ENCODE measurements at places on chromosomes 16 and 17.

GRCh38 chr17:4769628-4770027 lies 2.1 kb upstream of the TM4SF5 start:
- DNase-seq, result no peak

- DNase-seq, result no peak
Measured at GRCh38 chr17:42653179-42654124, 5.6 kb upstream of the TUBG2 start.

DNA sequence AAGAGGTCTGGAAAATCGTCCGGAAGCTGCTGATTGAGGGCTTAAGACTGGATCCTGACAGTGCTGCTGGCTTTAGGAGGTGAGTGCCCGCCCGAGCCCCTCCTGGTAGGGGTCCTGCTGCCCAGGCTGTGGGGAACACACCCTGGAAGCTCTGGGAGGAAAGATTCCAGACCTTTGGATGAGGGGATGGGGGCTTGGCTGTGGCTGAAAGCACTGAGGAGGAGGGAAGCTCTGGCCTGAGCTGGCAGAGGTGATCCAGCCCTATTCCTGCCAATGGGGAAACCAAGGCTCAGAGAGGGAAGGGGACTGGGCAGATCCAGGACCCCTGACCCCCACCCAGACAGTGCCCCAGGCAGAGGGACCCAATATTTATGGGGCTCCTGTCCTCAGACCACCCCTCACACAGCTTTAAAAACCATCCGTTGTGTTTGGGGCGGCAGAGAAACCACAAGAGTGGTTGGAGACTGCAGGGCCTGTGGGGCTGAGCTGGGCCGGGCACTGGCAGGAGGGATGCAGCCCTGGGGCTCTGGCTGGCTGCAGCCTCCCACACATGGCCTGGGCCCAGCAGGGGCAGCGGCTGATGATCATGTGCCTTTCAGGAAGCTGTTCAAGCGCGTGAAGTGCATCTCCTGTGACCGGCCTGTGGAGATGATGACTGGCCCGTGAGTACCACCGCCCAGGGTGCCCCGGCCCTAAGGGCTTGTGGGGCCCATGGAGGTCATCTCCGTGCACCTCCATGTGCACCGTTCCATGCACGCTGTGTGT lies 22.8 kb downstream of the UBALD1 start:
- no peak for DNase-seq

- no peak for DNase-seq
Measured at GRCh38 chr17:20235747-20236146, 226.6 kb downstream of the SPECC1 start.

GRCh38 chr17:57442401-57442823 lies 186.1 kb downstream of the MSI2 start:
- DNase-seq, result no peak

- no peak for DNase-seq
Measured at GRCh38 chr17:73227379-73227778, 34.3 kb downstream of the CPSF4L start.

DNA sequence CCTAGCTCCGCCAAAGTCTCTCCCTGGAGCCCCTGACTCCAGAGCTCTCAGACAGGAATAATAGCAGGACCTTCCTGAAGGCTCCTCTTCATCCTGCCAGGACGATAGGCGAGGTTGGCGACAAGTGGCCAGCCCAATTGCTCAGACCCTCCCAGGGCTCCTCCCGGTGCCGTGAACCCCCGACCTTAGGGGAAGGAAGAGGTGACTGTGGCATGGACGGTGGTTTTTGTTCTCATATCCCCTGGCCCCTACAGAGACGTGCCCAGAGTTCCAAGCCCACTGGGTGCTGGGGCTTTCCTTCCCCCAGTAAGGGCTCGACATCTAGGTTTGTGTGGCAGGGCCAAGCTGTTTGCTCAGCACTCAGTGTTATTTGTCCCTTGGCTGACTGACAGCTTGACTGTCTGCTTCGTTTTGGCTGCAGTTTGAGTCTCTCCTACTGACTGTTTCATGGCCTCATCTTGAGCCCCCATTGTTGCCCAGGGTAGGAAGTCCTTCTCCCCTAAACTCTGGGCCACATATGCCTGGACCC lies 4.6 kb upstream of the ADCY7 start:
- no peak for DNase-seq

DNA sequence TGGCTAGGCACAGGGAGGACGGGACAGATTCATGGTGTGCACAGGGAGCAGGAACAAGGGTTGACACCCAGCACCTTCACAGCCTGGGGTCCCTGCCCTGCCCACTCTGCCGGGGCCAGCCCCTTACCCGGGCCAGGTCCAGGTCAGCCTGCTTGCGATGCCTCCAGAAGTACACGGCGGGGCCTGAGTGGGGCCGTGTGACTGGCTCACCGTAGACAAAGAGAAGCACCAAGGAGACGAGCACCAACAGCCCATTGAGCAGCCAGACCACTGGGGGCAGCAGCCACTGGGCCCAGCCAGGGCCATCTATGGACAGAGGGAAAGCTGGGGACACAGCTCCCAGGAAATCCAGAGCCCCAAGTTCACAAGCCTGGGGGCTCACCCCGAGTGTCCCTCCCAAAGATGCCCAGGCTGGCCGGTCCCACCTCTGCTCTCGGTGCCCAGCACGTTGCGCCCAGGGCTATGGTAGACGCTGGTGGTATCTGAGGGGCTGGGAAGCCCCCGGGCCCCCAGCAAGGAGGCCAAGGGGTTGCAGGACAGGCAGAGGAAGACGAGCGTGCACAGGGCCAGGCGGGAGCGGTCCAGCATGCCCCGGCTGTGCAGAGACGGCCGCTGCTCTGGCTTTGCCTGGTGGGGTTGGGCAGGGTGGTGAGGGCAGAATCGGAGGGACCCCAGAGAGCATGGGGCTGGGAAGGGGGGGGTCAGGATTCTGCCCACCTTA lies 19.8 kb downstream of the SREBF1 start:
- DNase-seq, result no peak

GRCh38 chr17:83076938-83077337 lies 2.5 kb upstream of the METRNL start:
- no peak for DNase-seq

DNA sequence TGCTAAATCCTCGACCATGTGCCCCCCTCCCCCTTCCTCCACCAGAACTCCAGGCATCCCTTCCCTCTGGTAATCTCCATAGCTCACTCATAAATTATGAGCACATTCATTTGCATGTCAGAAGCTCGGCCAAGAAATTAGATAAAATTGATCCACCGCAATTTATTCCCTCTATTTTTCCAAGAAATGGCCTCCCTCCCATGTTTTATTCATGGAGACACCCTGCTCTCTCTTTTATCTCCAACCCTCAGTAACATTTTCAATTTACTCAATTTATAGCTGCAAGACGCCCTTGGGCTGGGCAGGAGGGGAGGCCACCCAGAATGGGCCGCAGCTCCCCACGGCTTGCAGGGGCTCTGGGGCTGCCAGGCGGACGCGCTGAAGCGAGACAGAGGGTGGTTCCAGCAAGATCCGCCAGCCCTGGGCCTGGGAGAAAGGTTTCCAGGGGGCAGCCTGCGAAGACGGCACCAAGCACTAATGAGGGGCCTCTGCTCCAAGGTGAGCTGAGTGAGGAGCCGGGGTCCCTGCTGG lies 54.7 kb upstream of the ZNF423 start:
- no peak for DNase-seq

GRCh38 chr16:1923299-1924034 lies 5.3 kb upstream of the HS3ST6 start:
- no peak for DNase-seq

DNA sequence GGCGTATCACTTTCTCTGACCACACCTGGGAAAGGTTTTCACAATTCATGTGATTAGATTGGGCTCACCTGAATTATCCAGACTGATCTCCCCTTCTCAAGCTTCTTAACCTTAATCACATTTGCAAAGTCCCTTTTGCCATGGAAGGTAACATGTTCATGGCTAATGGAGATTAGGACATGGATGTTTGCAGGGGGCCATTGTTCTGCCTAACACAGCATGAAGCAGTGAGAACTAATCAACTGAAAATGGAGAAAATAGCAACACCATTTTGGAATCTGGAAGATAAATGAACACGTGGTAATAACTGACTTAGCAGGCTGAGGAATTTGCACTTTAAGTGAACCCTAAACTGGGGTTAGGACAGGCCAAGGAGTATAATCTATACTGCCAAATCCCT lies 25.0 kb upstream of the SBK1 start:
- DNase-seq, result no peak

DNA sequence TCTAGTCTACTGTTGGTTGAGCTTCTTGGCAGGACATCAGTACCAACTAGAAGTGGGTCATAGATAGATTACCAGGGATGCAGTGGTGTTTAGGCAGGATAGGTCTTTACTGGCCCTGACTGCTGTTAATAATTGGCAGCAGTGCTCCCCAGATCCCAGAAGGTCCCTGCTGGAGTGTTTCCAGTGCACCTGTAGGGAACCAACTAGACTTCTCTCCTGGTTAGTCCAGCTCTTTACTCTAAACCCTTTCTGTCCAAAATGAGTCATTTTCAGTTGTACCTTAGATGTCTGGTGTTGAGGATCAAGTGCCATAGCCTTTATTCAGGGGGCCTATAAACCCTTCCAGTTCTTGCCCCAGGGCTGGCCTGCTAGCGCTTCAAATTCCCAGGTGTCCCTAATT lies 8.7 kb downstream of the POLR2C start:
- no peak for DNase-seq

DNA sequence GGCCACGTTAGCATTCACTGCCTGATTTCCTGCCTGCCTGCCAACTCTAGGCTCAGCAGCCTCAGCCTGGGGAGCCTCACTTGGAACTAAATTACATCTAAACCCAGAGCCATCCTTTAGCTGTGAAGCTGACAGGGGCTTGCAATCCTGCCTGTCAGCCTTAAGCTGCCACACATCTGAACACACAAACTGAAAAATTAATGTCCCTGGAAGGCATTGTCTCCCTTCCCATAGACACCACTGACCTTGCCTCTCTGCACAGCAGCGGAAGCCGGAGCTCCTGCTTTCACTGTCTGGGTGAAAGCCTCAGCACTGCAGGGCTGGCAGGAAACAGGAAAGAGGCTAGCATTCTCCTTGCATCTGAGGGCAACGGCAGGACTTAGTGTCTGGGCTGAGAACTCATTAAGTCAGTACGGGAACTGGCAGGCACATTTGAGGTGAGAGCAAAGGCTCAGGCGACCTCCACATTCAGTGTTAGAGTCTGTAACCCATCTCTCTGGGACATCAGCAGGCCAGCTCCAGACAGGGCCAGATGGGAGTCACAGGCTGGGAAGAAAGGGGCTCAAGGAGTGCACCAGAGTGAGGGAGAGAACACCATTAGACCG lies 452.4 kb upstream of the C16orf82 start:
- no peak for DNase-seq

DNA sequence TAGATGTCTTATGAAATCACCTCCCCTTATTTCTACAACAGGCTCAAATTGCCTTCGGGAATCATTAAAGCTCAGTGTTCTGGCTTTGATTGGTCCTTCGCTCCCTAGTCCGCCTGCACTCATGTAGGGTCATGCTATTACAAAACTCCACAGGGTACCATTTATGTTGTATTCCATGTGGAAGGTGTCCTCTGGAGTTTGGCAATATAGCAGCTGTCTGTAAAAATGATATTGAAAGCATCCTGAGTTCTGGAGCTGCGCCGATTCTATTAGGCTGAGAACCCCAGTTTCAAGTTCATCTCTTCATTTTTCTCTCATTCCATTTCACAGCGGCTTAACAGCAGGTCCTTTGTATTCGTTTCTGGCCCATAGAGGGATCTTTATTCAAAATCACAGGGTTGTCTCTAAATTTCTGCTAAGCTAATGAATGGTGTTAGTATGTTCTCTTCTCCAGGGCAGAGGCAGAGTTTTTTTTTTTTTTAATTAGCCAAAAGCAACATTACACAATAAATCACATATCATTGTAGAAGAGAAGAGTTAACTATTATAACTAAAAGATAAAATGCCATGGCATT lies 71.9 kb upstream of the TEKT1 start:
- no peak for DNase-seq

- DNase-seq, result no peak
Measured at GRCh38 chr17:75370286-75370915, 35.1 kb downstream of the GRB2 start.

GRCh38 chr16:19235478-19235877 lies 50.1 kb upstream of the CLEC19A start:
- DNase-seq, result no peak

GRCh38 chr16:50498431-50499155 lies 49.6 kb upstream of the NKD1 start:
- DNase-seq, result no peak

DNA sequence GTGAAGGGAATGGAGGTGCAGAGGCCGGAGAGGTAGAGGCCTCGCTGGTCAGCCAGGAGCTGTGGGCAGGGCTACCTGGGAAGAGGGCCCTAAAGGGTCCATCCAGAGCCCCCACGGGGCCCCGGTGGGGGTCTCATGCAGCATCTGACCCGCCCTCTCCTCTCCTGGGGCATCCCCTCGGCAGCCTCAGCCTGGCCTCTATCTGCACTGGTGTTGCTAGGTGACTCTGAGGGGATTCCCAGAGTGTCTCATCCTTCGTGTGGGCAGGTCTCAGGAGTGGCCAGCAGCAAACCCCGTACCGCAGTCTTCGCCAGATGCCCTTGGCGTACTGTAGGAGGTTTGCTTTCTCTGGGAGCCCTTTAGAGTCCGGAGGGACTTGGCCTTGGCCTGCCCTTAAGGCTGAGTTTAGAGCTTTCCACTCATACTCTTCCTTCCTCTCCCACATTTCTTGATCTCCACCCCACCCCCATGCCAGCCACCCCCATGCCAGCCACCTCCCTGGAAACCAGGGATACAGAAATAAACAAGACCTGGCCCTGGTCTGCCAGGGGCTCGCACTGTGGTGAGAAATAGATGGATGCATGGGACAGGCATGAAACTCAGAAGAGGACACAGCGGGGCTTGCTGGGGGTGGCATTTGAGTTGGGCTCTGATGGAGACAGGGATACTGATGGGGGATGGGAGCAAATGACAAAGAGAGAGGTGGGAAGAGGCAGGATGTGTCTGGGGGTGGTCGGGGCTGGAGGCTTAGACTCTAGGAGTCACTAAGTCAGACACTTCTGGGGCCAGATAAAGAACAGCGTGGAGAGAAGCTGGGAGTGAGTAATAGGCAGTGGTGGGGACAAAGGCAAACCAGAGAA lies 9.9 kb downstream of the SLC5A10 start:
- peak; percentile 27 for DNase-seq

DNA sequence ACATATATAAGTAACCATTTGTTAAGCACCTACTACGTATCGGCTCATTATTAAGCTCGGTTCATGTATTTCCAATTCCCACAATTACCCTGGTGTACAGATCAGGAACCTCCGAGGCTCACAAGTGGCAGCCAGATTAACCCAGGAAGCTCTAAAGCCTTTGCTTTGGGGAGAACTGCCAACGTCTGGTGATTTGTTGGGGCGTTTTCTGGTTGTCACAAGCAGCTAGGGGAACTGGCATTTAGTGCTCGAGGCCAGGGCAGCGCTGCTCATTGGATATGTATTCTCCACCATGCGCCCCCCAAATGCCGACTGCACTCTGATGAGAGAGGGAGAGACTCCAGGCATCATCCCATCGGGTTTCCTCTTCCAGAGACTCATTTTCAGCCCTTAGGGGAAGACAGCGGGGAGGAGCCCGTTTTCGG lies 541 bp downstream of the ZNF18 start:
- DNase-seq, result no peak

GRCh38 chr17:74746376-74746775 lies 2.1 kb upstream of the NHERF1 start:
- no peak for DNase-seq

All from stimulated activated CD4-positive, alpha-beta T cell treated with anti-CD3 and anti-CD28 coated beads, TNF-alpha, amount 100 ng/mL, for 24 hours (primary cell).